Right lobe of liver (tissue), 6 donors: ENCODE measurements at places on chromosomes 2 and 18. TPM values are rescaled to one million over a fixed set of nuclear protein-coding genes. Genes with fewer than 3 reads are reported as not detected.

The ANO7 gene
- 0.68 TPM for total RNA-seq

The PDE1A gene
- 1.5 TPM for total RNA-seq

The TPRKB gene
- 10.5 TPM for total RNA-seq

The TDRD15 gene
- total RNA-seq: 1.4 TPM

The PIEZO2 gene
- total RNA-seq: 9.1 TPM

The SP9 gene
- total RNA-seq: not detected

The TMEFF2 gene
- total RNA-seq: not detected

The RELCH gene
- total RNA-seq: 10.7 TPM

The CRYGC gene
- total RNA-seq: not detected

The PSD4 gene
- total RNA-seq: 73.0 TPM

The CCDC74A gene
- total RNA-seq: 0.20 TPM

- no peaks in the 10 kb centered on the region for H3K36me3 ChIP-seq
- no peak overlapping the region for H3K27ac ChIP-seq
- H3K4me1 ChIP-seq: no peaks in the 10 kb centered on the region
- no peak overlapping the region for H3K4me3 ChIP-seq
- no peak for DNase-seq
Measured at GRCh38 chr2:8966123-8966908, 37.2 kb downstream of the MBOAT2 start.

DNA sequence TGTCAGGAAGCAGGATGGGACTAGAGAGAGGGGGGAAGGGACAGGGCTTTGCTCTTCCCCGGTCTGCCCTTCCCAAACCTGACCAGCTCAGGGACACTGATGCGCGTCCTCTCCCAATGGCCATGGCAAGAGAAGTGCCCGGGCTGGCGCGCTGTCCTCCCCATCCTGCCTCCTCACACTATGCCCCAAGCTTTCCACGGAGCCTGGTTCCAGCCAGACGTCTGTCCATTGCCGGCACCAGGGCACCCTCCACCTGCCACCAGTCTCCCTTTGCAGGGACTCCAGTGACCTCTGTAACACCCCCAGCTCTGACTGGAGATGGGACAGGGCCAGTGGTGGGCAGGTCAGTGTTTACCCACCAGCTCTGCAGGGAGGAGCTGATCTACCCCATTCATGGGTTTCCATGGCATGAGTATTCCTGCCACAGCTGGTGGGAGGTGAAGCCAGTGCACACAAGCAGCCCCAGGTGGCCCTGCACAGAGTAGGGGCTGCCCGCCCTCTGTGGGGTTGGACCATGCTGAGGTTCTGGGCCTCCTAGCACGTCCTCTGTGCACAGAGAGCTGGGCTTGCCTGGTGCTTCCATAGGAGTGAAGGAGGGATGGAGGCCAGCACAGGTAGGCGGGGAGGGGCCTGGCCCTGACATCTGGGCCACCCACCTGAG, 109.5 kb downstream of the PXDN start:
- H3K4me3 ChIP-seq: no peak overlapping the region
- no peak overlapping the region for H3K27ac ChIP-seq
- H3K36me3 ChIP-seq: no peaks in the 10 kb centered on the region

- H3K36me3 ChIP-seq: no peaks in the 10 kb centered on the region
- no peak overlapping the region for H3K27ac ChIP-seq
- no peaks in the 10 kb centered on the region for H3K4me1 ChIP-seq
- H3K27me3 ChIP-seq: no peaks in the 10 kb centered on the region
Measured at GRCh38 chr2:69211048-69211447, 176.0 kb downstream of the GFPT1 start.

- H3K27me3 ChIP-seq: no peaks in the 10 kb centered on the region
- no peaks in the 10 kb centered on the region for H3K36me3 ChIP-seq
- no peak overlapping the region for H3K4me3 ChIP-seq
- H3K27ac ChIP-seq: no peak overlapping the region
- peaks cover 18% of the 10 kb centered on the region for H3K4me1 ChIP-seq
Measured at GRCh38 chr2:102000813-102001766, 9.3 kb downstream of the IL1R2 start.

DNA sequence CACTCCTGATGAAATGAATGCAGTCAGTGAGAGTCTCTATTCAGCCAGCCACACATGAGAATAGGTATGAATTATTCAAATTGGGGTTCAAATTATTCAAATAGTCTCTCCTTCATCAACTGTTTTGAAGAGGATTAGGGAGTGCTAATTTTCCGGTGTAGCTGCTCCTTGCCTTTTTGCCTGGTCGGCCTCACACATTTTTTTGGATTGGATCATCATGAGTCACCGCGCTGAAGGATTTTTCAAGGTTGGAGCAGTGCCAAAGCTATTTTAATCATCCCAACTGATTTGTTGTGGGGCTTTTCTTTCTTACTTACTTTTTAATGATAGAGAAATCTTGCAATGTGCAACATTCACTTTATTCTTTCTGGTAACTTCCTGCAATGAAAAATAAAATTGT, 2.4 kb upstream of the DTNA start:
- no peak overlapping the region for H3K27ac ChIP-seq
- no peak for DNase-seq
- H3K4me1 ChIP-seq: no peaks in the 10 kb centered on the region
- no peak overlapping the region for H3K4me3 ChIP-seq
- no peaks in the 10 kb centered on the region for H3K36me3 ChIP-seq

- H3K36me3 ChIP-seq: no peaks in the 10 kb centered on the region
- H3K4me1 ChIP-seq: no peaks in the 10 kb centered on the region
- DNase-seq: no peak
- H3K27ac ChIP-seq: no peak overlapping the region
- H3K27me3 ChIP-seq: no peaks in the 10 kb centered on the region
Measured at GRCh38 chr18:2538236-2538635, 33.1 kb downstream of the METTL4 start.

GRCh38 chr2:165406173-165406572, 63.3 kb upstream of the CSRNP3 start:
- H3K4me1 ChIP-seq: no peaks in the 10 kb centered on the region
- no peak overlapping the region for H3K4me3 ChIP-seq
- H3K27me3 ChIP-seq: no peaks in the 10 kb centered on the region

DNA sequence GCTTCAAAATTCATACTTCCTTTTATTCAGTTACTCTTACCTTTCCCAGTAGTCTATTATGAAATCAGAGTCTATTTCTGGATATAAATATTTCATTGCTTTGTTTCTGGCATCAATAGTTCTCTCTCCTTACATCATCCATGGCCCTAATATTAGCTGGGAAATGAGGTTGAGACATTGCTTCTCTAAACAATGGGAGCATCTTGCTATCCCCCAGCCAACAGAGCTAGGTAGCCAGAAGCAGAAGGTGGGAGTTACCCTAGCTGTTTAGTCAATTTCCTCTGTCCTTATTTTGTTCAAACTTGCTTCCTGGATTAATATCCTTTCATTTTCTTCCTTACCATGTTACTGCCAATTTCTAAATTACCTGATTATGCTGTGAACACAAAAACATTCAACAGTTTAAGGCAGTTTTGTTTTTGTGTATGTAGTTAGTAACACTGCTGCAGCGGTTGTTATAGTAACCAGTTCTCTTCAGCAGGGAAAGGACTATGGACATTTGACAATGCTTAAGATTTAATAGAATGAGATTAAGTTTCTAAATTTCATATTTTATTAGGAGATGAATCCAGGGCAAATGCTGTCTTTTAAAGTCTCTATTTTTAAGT, 160.5 kb upstream of the KCNJ3 start:
- no peak overlapping the region for H3K27ac ChIP-seq
- H3K4me1 ChIP-seq: no peaks in the 10 kb centered on the region
- H3K36me3 ChIP-seq: no peaks in the 10 kb centered on the region
